Activated T-cell treated with anti-CD3 and anti-CD28 coated beads, Interleukin-2, amount 50 U/mL, for 72 hours (primary cell): ENCODE measurements at places on chromosomes 1 and 21. TPM values are rescaled to one million over a fixed set of nuclear protein-coding genes. Genes with fewer than 3 reads are reported as not detected.

- DNase-seq, result no peak
- no peaks in the 10 kb centered on the region for H3K27me3 ChIP-seq
- H3K36me3 ChIP-seq, result no peaks in the 10 kb centered on the region
- H3K4me3 ChIP-seq, result no peak overlapping the region
- no peak overlapping the region for H3K27ac ChIP-seq
Observed at GRCh38 chr1:92933459-92933858, 27.8 kb downstream of the DIPK1A start.

- H3K4me3 ChIP-seq, result no peak overlapping the region
- peaks cover 11% of the 10 kb centered on the region for H3K36me3 ChIP-seq
- H3K27ac ChIP-seq, result no peak overlapping the region
- no peaks in the 10 kb centered on the region for H3K27me3 ChIP-seq
- H3K4me1 ChIP-seq, result no peaks in the 10 kb centered on the region
- DNase-seq, result no peak
Observed at GRCh38 chr1:100506217-100506616, 31.7 kb upstream of the GPR88 start.

- no peaks in the 10 kb centered on the region for H3K4me1 ChIP-seq
- no peak overlapping the region for H3K27ac ChIP-seq
- H3K36me3 ChIP-seq, result no peaks in the 10 kb centered on the region
- peaks cover 4% of the 10 kb centered on the region for H3K27me3 ChIP-seq
- no peak overlapping the region for H3K4me3 ChIP-seq
- no peak for DNase-seq
Observed at GRCh38 chr1:185895208-185895900, 161.2 kb downstream of the HMCN1 start.

DNA sequence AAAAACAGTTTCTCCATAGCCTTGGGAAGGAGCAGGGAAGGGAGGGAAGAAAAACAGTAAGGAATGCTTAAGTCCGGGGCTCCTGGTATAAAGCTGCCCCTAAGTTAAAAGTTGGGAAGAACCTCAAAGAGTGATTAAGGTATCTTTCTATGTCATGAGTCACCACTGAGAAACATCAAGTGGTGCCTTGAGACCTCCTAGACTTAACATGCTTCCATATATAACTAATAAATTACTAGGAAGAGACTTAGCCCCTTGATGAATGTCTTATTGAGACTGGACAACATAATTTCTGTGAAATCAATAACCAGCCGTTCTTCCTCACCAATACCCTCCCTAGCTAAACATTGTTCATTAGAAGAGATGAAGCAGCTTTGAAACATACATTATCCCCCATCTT lies 121.8 kb upstream of the SLC44A3 start:
- H3K4me1 ChIP-seq, result no peaks in the 10 kb centered on the region
- no peak for DNase-seq

DNA sequence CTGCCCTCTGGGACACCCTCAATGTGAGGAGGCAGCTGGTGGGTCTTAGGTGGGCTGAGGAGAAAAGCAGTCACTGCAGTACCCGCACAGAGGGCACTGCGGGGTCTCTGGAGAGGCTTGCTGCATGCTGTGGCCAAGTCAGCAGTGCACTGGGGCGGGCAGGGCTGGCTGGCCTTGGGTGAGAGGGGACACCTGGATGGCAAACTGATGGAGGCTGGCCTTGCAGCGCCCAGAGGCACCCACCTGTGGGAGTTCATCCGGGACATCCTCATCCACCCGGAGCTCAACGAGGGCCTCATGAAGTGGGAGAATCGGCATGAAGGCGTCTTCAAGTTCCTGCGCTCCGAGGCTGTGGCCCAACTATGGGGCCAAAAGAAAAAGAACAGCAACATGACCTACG lies 3.2 kb downstream of the ELF3 start:
- H3K4me3 ChIP-seq, result no peak overlapping the region
- H3K4me1 ChIP-seq, result peaks cover 5% of the 10 kb centered on the region
- H3K36me3 ChIP-seq, result no peaks in the 10 kb centered on the region
- DNase-seq, result no peak
- no peak overlapping the region for H3K27ac ChIP-seq

DNA sequence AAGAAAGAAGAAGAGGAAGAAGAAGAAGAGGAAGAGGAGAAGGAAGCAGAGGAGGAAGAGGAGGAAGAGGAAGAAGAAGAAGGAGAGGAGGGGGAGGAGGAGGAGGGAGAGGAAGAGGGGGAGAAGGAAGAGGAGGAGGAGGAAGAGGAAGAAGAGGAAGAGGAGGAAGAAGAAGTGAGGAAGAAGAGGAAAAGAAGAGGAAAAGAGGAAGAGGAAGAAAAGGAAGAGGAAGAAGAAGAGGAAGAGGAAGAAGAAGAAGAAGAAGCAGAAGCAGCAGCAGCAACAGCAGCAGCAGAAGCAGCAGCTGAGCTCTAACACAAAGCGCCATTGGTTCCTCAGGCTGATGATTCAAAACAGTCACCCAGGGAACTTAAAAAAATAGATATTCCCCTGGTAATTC lies 34.0 kb downstream of the DNAI4 start:
- H3K4me3 ChIP-seq, result no peak overlapping the region
- no peaks in the 10 kb centered on the region for H3K36me3 ChIP-seq
- DNase-seq, result no peak
- H3K27me3 ChIP-seq, result no peaks in the 10 kb centered on the region

DNA sequence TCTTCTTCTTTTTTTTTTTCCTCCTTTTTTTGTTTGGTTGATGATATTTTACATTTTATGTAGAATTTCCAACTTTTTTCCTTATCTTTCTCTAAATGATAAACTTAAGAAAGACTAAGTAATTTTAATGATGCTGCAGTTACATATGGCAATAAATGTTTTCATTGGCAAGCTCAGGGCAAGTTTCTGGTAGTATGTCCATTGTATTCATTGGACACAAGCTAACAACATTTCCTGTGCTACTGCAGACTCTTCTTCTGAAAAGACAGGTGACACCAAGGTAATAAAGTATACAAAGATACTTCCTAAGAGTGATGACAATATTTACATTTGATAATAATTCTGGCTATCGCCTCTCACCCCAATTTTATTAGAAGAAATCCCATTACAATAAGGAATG lies 219.2 kb upstream of the NFIA start:
- no peaks in the 10 kb centered on the region for H3K36me3 ChIP-seq
- H3K27me3 ChIP-seq, result no peaks in the 10 kb centered on the region
- H3K27ac ChIP-seq, result no peak overlapping the region
- H3K4me3 ChIP-seq, result no peak overlapping the region

GRCh38 chr1:221797506-221797905 lies 55.6 kb upstream of the DUSP10 start:
- peaks cover 56% of the 10 kb centered on the region for H3K4me1 ChIP-seq
- DNase-seq, result no peak
- H3K36me3 ChIP-seq, result peaks cover 12% of the 10 kb centered on the region
- H3K4me3 ChIP-seq, result no peak overlapping the region
- H3K27ac ChIP-seq, result no peak overlapping the region

- peaks cover 33% of the 10 kb centered on the region for H3K36me3 ChIP-seq
- H3K27me3 ChIP-seq, result no peaks in the 10 kb centered on the region
- DNase-seq, result peak; percentile 3
- H3K27ac ChIP-seq, result peak overlapping the region; percentile 52
- H3K4me1 ChIP-seq, result peaks cover 49% of the 10 kb centered on the region
- peak overlapping the region; percentile 73 for H3K4me3 ChIP-seq
Observed at GRCh38 chr1:12345350-12346217, 115.8 kb downstream of the VPS13D start.

GRCh38 chr1:78142736-78143135 lies 97.0 kb downstream of the GIPC2 start:
- H3K27me3 ChIP-seq, result no peaks in the 10 kb centered on the region
- DNase-seq, result no peak
- peaks cover 1% of the 10 kb centered on the region for H3K36me3 ChIP-seq

DNA sequence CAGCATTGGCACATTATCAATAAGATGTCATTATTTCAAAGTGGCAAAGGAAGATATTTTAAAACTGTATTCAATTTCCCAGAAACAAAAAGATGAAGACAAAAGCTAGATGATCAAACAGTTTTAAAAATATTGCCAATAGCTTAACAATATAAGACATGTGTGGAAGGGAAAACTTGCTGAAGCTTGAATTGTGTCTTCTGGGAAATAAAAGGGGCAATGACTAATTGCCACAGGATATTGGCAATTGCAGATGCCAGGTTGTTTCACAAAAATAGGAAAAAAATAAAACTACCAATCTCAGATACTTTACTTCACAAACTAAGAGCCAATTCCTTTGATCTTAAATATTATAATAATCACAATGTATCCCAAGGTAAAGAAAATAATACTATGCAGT lies 679.8 kb upstream of the ADAMTS5 start:
- no peak overlapping the region for H3K4me3 ChIP-seq
- H3K27me3 ChIP-seq, result no peaks in the 10 kb centered on the region
- no peaks in the 10 kb centered on the region for H3K36me3 ChIP-seq
- DNase-seq, result no peak
- no peak overlapping the region for H3K27ac ChIP-seq

Gene ZYG11A
- total RNA-seq, result 0.72 TPM

Gene PRKCZ
- total RNA-seq, result 12.3 TPM
